ENCODE measurements at places on chromosomes 13 and 19.

DNA sequence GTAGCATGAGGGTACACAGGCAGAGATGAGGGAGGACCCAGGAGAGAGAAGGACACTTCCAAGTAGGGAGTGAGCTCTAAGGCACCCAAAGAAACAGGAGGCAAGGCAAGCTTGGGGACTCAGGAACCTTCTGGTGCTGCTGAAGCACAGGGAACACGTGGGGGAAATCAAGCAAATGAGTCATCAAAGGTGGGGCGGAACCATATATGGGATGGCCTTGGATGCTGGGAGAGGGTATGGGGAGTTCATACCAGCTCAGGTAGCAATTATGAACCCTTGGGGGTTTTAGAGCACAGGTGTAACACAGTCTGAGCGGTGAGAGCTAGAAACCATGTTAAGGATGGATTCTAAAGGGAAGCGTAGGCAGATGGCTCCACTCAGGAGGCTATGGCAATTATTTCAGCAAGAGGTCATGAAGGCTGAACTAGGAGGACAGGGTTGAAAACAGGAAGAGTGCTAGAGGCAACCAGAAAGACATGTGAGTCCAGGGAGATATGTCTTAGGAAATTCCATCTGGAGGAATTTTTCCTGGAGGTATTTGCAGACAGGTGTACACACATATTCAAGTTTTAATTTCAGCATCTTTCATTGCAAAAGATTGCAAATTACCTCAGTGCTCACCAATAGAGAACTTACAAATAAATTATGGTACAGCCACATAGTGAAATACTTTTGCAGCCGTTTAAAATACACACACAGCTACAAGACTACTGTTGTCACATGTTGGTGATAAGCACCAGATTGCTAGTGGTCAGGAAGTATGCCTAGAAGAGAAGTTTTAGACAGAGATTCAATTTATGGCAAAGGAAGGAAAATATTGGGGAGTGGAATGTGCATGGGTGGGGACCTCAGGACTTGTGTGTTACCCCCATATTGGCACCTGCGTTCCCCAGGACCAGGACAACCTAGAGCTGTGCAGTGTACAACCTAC lies 77.0 kb downstream of the STARD13 start:
- DNase-seq: no peak

GRCh38 chr19:33143897-33144405 lies 12.0 kb downstream of the WDR88 start:
- DNase-seq: peak; percentile 27

GRCh38 chr13:49922301-49922700 lies 13.8 kb downstream of the SPRYD7 start:
- no peak for DNase-seq

- DNase-seq: no peak
Observed at GRCh38 chr19:28737021-28737895, 475.7 kb downstream of the UQCRFS1 start.

GRCh38 chr13:53045189-53045588 lies 16.6 kb downstream of the OLFM4 start:
- DNase-seq: no peak

- no peak for DNase-seq
Observed at GRCh38 chr13:109816112-109816807, 29.9 kb upstream of the IRS2 start.

- DNase-seq: no peak
Observed at GRCh38 chr13:66312312-66313087, 917.6 kb downstream of the PCDH9 start.

DNA sequence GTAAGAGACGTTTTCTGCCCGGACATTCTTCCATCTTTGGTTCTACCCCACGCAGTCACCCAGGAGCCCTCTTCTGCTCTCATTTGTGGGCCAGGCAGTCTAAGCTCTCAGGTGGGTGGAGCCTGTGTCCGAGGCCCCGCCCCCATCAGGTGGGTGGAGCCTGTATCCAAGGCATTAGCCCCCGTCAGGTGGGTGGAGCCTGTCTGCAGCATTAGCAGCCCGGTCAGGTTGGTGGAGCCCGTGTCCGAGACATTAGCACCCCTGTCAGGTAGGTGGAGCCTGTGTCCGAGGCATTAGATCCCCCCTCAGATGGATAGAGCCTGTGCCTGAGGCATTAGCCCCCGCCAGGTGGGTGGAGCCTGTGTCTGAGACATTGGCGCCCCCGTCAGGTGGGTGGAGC lies 45.5 kb upstream of the C13orf46 start:
- DNase-seq: peak; percentile 12

DNA sequence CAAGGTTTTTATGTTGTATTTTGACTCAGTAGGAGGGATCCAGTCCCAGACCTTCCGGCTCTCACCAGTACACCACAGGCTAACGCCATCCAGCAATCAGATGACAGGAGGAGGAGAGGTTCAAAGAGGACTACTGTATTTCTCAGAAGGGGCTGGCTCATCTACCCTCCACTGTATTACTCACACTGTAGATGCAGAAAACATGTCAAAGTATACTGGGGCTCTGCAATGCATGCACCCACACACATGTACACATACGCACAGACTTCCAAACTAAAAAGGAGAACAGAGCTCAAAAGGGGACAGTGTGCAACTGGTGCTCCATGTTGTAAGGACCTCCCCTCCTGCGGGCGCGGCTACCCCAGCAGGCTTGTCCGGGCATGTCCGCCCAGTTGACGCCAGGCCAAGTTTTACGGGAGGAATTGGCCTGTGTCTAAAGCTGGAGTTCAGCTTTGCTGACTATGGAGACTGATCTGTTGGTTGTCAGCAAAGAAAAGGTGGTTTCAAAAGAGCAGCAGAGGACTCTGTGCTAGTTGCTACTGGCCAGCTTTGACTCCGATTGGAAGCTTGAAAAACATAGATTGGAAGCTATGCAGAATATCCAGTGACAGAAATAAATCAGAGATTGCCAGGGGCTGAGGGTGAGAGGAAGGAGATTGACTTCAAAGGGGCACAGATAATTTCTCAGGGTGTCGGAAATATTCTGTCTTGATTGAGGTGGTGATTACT lies 314.2 kb downstream of the DLEU7 start:
- no peak for DNase-seq

DNA sequence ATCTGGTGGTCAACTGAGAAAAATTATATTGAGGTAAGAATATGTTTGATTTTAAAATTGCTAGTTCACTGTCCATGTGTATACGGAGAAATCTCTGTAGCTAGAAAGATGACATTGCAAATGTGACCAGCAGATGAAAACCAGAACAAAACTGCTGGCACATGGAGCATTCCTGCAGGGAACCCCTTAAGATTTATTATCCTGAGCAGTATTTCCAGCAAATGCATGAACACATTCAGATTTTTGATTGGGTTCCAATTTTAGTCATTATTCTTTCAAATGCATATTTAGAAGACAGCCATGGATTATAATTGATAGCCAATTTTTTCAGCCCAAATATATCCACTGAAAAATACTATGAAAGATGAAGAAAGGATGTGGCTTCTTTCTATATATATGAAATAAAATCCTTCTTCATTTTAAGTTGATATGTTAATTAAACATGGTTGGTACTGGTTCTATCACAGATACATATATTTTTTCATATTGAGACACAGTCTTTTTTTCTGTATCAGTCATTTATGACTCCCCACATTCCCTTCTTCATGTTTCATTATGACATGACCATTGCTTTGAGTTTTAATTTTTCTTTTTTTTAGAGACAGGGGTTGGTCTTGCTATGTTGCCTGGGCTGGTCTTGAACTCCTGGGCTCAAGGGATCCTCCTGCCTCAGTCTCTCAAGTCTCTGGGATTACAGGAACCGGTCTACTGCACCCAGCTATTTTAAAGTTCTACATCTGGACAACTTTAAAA lies 376.5 kb downstream of the KLF12 start:
- no peak for DNase-seq

DNA sequence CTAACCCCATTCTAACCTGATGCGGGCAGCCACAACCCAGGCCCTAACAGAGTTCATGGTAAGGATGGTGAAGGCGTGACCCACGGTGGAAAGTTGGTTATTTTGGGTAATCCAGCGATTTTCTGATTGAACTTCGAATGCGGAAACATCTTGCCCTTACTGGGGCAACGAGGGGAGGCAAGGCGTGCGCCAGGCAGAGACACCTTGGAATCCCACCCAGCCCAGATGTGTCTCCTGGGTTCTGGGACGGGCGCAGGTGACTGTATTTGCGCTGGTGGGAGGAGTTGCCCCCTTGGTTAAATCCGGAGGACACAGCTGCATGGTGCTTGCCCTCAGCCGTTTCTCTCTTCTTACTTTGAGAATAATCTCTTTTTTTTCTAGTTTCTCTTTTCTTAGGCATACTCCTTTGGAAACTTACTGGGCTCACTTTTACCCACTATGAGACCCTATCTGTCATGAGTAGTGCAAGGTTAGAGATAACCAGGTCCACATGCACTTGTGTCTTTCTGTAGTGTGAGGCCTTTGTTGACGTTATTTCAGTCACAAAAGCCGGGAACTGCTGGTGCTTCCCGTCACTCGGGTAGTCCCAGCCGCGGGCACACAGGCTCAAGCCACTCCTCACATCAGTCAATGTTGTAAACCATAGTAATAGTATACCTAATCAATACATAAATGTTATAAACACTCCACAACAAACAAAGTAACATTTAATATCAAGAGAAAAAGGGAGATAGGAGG lies 81.5 kb downstream of the ATP11A start:
- no peak for DNase-seq

GRCh38 chr13:44271031-44271455 lies 102.6 kb upstream of the SERP2 start:
- DNase-seq: no peak

- DNase-seq: no peak
Observed at GRCh38 chr13:57630661-57631595, 616 bp upstream of the PCDH17 start.

DNA sequence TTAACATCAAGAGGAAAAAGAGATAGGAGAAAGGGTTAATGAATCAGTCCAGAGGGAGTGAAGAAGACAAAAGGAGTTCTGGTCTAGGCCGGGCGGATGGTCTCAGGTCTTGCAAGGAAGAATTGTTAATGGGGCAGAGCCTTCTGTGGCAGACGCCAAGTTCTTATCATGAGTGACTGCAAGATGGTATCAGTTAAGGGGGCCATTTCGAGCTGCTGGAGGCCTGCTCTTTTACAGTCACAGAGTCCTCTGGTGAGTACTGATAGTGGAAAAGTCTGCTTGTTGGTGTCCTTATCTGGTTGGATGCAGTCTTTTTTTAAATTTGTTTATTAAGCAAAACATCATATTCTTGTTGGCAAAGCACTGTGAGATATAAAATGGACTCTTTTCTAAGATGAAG lies 590.9 kb upstream of the SGCG start:
- DNase-seq: no peak

DNA sequence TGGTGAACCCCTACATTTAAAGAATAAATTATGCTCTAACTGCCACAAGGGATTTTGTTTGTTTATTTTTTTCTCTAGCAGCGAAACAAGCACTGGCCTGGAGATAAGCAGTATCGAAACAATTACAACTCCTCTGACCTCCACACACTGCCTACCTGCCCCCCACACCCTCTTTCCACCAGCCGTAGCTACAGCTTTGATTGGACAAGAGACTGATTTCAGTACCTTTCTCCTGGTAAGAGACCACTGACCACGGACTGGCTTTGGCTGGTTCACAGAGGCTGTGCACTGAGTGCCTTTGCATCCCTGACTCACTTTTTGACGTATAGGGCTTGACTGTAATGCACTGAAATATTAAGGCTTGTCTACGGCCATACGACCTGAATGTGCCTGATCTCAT lies 7.4 kb upstream of the ZDHHC20 start:
- no peak for DNase-seq

DNA sequence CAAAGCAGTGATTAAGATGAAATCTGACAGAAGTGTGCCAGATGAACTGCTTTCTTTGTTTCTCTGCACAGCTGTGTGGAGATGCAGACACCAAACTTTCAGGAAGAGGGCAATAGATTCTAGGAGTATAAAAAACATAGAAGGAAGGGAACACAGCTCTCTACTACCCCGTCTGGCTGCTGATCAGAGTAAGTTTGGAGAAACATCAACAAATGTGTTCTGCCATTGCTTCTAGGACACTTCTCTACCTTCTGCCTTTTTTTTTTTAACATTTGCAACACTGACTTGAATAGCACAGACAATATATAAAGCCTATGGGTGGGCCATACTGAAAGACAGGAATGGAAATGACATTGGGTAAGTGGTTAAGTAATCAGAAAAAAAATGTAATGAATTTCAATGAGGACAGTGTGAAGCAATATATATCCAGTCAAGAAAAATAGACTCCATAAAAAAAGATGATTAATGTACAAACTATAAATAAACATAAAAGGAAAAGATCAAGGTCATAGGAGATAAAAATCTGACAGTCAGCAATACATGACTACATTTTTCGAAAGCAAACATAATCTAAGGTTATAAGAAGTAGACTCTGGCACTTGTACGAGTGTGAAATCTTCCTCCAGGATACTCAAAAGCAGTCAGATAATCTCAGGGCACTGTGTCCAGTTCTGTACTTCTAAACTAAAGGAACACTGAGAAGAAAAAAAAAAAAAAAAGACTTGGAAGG lies 21.4 kb downstream of the NUFIP1 start:
- no peak for DNase-seq

DNA sequence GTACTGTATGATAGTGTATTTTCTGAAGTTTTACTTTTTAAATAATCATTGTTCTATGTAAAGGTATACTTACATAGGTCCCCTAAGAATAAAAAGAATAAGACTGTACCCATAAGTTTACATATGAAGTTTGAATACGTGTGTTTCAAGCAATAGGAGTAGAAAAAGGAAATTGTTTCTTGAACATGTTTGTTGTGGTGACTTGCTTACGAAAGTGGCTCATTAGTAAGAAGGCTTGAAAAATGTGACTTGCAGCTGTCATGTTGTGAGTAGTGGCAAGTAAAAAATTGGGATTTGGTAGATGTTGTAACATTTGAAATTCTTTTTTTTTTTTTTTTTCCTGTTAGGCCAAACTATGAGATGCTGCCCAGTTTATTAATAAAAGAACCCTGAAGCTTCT lies 203.3 kb downstream of the LMO7 start:
- no peak for DNase-seq
